ENCODE measurements at places on chromosomes 2 and 18. TPM values are rescaled to one million over a fixed set of nuclear protein-coding genes. Genes with fewer than 3 reads are reported as not detected.
A peak's percentile ranks its signal among the peaks of the same experiment; 100 is the strongest.

DNA sequence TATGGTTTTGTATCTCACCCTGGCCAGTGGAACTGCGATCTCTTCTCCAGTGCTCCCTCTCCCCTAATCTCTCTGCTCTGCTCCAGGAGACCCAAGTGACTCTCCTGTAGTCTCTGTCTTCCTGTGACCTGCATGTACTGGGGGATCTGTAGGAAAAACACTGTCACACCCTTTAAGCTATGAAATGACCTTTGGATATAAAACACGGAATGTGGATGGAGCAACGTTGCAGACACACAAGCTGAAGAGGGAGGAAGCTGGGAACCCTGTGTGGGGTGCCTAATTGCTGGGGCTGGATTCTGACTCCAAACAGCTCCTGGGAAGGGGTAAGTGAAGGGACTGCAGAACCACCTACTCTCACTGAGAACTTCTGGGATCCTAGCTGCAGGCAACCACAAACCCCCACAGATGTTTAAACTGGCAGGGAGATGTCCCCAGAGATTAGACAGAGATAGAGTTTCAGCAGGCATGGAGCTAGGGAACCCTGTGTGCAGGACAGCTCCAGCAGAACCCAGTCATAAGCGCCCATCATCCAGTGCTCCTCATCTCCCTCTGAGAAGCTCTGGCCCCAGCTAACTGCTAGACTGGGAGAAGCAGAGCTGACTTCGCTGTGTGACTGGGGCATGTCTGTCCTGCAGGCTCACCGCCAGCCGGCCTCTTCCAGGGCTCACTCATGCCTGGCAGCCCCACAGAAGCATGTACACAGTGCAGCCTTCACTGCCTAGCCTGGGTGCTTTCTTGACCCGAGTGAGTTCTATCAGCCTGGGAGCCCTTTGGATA lies 482.7 kb upstream of the SETBP1 start:
- peak; percentile 1 for DNase-seq

GRCh38 chr2:11004199-11004598 lies 92.5 kb downstream of the KCNF1 start:
- peak; percentile 47 for DNase-seq

- DNase-seq, result peak; percentile 65
Observed at GRCh38 chr2:121202541-121203310, 82.3 kb downstream of the TFCP2L1 start.

DNA sequence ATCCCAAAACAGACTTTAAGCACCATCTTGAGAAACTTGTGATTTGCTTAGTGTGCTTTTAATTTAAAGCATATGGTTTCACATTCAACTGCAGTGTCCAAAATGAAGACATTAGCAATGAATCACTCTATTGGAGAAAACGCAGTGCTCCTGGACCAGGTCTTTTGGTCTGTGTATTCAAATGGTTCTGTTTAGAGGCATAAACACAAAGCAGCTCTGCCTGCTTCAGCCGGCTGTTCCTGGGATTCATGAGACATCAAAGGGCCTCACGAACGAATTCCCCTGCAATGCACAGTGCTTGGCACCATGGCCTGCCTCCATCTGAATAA lies 117.1 kb upstream of the SP5 start:
- DNase-seq, result no peak

DNA sequence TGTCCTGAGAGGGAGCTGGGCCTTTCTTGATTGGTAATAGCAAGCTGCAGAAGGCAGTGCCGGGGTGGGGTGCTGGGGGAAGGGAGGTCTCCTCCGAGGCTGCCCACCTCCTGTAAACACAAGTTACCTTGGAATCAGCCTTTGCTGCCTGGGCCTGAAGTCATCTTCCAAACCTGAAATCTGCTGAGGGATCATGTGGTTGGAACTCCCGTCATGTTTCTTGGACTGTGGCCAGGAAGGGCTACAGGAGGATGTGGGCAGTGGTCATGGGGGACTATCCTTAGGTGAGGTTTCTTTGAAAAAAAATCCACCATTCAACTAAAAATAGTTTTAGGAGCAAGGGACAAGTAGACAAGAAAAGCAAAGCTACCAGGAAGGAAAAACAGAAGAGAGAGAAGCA lies 74.2 kb downstream of the CDK15 start:
- peak; percentile 78 for DNase-seq

- DNase-seq, result no peak
Observed at GRCh38 chr2:9285921-9286320, 79.3 kb downstream of the ASAP2 start.

The B3GNT7 gene
- total RNA-seq, result 0.17 TPM
